ENCODE measurements at places on chromosomes 2 and 18.

GRCh38 chr2:202035089-202035940 lies 1.7 kb downstream of the FZD7 start:
- no peak for DNase-seq

DNA sequence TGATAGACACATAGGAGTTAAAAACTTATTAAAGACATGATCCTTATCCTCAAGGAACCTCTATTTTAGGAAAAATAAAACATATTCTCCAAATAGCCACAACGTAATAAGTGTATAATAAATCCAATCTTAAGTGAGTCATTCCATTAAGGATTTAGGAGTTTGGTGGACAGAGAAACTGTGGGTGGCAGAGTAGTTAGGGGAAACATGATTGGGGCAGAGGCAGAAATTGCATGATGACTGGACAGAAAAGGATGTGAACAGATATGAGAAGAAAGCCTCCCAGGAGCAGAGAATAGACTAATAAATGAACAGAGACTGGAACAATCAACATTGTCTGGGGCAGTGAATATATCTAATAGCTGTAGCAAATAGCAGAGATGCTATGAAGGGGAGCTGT lies 48.1 kb upstream of the SIGLEC15 start:
- DNase-seq: no peak

- no peak for DNase-seq
These were observed 108.1 kb downstream of the ARHGEF33 start for GRCh38 chr2:38997781-38998180.

GRCh38 chr2:234060236-234060635 lies 9.7 kb downstream of the SPP2 start:
- no peak for DNase-seq

DNA sequence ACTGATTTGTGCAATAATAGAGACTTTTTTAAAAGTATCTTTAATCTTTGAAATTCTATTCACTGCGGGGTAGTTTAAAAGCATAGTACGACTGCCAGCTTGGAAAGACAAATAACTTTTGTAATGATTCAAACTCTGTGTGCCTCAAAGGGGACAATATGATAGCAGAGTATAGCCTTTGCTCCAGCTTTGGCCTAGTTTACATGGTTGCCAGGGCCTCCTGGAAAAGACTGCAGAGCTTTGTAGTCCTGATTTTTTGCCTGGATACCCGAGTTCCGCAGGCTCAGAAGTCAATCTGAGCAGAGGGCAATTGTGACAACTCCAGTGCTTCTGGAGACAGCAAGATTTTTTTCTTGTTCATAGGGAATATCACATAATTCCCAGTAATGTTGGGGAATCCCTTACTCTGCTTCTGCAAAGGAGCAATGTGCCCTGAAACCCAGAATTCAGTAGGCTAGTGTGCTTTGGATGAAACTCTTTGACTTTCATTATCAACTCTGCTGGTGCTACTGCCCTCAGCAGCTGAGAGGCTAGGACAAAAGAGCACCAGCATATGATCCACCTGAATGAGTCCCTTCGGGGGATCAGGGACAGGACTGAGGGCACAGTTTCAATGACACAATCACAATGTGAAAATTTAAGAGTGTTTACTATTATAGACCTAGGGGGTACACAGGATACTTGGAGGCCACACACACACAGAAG lies 768.1 kb downstream of the TMEM182 start:
- DNase-seq: no peak

- no peak for DNase-seq
These were observed 54.8 kb downstream of the MBD2 start for GRCh38 chr18:54169431-54170403.

DNA sequence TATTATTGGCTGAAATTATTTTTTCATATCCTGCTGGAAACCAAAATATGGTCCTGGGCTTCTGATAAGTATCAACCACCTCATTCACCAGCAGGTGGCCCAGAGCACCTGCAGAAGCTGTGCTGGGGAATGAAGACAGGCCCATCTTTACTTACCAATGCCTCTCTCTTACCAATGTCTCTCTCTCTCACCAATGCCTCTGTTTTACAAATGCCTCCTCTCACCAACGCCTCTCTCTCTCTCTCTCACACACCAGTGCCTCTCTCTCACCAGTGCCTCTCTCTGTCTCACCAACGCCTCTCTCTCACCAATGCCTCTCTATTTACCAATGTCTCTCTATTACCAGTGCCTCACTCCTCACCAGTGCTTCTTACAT lies 2.3 kb upstream of the MAL start:
- no peak for DNase-seq

DNA sequence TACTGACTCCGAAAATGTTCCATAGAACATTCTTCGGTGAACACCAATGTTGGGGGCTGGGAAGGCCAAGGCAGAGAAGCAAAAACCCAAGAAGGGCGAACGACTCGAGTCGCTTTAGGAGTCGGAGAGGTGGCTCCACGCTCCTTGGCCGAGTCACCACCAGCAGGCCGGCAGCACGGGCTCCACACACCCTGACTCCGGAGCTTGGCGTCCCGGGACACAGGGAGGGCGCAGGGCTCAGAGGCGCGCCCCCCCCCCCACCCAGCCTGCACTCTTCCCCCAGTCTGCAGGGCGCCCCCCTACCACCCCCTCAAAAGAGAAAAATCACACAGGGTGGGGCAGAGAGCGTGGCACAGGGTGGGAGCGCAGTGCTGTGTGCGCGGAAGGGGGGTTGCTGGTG lies 7.5 kb upstream of the ADI1 start:
- DNase-seq: no peak

DNA sequence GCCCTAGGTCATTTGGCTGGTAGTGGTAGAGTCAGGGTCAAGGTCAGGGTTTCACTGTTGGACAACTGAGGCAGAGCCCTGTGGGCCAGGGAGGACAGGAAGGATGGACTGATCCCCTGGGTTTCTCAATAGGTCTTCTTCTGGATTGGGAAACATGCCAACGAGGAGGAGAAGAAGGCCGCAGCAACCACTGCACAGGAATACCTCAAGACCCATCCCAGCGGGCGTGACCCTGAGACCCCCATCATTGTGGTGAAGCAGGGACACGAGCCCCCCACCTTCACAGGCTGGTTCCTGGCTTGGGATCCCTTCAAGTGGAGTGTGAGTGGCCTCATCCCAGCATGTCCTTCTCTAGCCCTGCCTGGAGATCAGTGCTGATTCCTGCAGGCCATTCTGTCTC lies 18.1 kb downstream of the VIL1 start:
- no peak for DNase-seq

GRCh38 chr2:127404466-127405254 lies 13.6 kb upstream of the PROC start:
- DNase-seq: no peak

- no peak for DNase-seq
These were observed 12.7 kb downstream of the CYTIP start for GRCh38 chr2:157431176-157431575.

DNA sequence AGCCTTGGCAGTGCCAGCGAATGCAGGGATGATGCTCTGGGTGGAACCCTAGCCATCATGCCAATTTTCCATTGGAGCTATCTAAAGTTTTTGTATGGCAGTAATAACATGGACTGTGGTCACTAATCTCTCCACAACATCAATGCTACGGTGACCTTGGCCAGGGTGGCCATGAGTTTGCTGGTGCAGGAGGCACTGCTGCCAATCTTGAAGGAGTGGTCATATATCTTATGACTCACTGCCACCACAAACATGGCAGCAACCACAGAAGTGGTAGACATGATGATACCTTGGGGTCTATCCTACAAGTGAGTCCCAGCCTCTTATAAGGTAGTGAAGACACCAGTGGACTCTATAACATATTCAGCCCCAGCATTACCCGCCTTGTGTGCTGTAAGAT lies 104.6 kb downstream of the EVA1A start:
- no peak for DNase-seq

DNA sequence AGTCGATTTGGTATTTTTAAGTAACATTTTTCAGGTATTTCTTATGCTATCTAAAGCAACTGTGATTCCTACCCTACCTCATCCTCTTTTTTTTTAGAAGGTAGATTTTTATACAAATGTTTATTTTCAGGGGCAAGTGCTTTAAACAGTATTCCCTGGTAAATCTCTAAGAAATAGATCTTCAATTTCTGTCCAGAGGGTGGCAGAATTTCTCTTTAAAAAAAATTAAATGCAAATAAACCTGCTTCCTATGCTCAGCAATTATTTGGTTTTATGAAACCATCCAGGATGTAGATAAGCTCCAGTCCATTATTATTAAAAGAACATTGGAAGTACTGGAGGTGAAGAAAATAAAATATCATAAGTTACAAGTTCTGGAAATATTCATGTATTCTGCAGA lies 191.9 kb downstream of the MYO3B start:
- peak; percentile 3 for DNase-seq

DNA sequence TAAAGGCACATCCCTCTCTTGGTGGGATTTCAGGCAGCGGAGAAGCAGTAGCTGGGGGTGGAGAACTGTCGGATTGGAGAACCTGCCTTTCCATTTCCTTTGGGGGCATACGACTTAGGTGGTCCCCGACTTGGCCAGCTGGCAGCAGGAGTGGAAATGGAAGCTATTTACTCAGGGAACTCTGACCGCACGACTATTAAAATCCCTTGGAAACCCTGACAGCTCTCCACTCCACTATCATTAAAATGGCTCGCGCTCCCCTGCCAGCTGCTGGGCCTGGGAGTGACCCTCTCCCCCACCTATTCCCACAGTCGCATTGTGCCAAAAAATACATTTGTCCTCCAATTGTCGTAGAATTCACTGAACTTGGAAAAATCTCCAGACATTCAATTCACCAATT lies 77.7 kb upstream of the APCDD1 start:
- no peak for DNase-seq

GRCh38 chr2:55459714-55460274 lies 40.1 kb upstream of the CCDC88A start:
- DNase-seq: no peak

DNA sequence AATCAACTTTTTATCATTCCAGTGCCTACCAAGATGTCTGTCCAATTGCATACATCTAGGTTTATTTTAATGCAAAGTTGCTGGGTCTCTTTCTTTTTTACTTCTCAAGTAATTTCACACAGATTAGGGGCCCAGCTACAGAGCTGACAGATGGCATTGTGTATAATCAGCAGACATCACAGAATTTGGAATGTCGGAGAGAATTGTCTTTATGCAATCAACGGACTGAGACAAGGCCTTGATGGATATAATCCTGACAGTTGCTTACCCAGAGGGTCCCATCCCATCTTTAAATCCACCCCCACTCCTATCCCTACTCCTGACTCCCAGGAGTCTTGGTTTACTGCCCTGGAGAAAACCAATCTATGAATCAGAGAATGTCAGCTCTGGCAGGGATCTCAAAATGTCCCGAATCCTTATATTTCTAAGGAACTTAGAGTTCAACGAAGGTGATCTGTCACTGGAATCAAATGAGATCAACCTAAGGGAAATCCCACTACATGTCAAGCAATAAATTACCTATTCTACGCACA lies 142.0 kb downstream of the LRATD1 start:
- DNase-seq: no peak
